ENCODE measurements at places on chromosomes 12 and 14.
A peak's percentile ranks its signal among the peaks of the same experiment; 100 is the strongest.

DNA sequence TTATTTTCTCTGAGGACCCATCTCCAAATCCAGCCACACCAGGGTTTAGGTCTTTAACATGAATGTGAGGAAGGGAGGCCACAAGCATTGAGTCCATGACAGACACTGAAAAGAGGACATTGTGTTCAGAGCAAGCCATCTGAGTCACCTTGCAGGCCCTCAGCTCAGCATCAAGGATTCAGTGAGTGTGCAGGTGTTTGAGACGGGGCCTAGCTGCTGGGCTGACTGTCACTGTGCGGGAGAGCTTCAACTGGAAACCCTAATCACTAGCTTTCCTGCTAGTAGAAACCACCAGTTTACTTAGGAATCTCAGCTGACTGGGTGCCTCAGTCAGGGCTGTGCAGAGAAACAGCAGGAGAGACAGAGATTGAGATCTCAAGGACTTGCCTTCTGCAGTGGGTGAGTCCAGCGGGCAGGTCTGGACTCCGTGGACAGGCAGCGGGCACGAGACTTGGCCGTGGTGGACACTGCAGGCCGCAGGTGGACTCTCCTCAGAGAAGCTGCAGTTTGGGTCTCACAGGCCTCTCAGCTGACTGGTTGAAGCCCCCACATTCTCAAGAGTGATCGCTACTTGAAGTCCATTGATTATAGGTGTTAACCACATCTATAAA, 86.1 kb upstream of the DYNC1H1 start:
- no peaks in the 10 kb centered on the region for H3K36me3 ChIP-seq
- peaks cover 13% of the 10 kb centered on the region for H3K4me1 ChIP-seq
- peaks cover 5% of the 10 kb centered on the region for H3K27me3 ChIP-seq
- no peak for DNase-seq
- H3K4me3 ChIP-seq: no peak overlapping the region
- no peak overlapping the region for H3K27ac ChIP-seq

DNA sequence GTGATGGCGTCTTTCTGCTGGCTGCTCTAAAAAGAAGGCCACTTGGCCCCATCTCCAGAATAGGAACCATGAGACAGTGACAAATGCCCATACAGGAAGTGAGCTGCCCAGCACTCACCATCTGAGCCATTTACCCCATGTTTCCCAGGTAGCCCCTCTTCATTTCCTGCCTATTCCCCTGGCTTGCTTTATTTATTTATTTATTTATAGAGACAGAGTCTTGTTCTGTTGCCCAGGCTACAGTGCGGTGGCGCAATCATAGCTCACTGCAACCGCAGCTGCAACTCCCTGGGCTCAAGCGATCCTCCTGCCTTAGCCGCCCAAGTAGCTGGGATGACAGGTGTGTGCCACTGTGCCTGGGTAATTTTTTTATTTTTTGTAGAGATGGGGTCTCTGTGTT, 71.2 kb downstream of the RIN3 start:
- H3K4me1 ChIP-seq: no peaks in the 10 kb centered on the region
- peaks cover 2% of the 10 kb centered on the region for H3K27me3 ChIP-seq
- no peaks in the 10 kb centered on the region for H3K36me3 ChIP-seq
- no peak overlapping the region for H3K4me3 ChIP-seq
- no peak overlapping the region for H3K27ac ChIP-seq

DNA sequence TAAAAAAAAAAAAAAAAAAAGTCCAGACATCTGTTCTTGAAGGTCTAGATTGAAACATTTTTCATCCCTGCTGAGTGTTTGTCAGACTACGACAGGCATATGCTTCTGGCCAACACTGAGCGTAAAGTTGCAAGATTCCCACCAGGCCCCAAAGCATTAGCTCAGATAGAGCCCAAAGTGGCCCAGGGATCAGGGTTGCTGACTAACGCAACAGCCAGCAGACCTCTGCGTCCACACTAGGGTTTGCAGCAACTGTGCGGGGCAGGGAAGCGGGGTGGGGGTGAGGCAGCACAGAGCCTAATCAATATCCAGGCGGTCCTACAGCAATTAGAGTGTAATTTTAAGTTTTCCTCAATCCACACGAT, 55.7 kb downstream of the SSH1 start:
- H3K4me3 ChIP-seq: peak overlapping the region; percentile 88
- H3K27me3 ChIP-seq: peaks cover 12% of the 10 kb centered on the region
- H3K27ac ChIP-seq: peak overlapping the region; percentile 96
- H3K4me1 ChIP-seq: peaks cover 60% of the 10 kb centered on the region

GRCh38 chr12:109833307-109834189, at the start of gene TRPV4:
Gene TRPV4, minus strand, starts transcription at chr12:109833398. Its CDS starts 18,602 bp downstream, at chr12:109814796.
- H3K27ac ChIP-seq: no peak within 1 kb of the TSS
- peaks cover 5% of the 10 kb centered on the region for H3K27me3 ChIP-seq
- no peaks in the 10 kb centered on the region for H3K4me1 ChIP-seq
- H3K36me3 ChIP-seq: no peaks in the 10 kb centered on the region

- H3K4me1 ChIP-seq: peaks cover 2% of the 10 kb centered on the region
- H3K36me3 ChIP-seq: peaks cover 26% of the 10 kb centered on the region
- H3K27me3 ChIP-seq: peaks cover 6% of the 10 kb centered on the region
- no peak for DNase-seq
Measured at GRCh38 chr12:128383357-128383937, 116.5 kb downstream of the TMEM132C start.

DNA sequence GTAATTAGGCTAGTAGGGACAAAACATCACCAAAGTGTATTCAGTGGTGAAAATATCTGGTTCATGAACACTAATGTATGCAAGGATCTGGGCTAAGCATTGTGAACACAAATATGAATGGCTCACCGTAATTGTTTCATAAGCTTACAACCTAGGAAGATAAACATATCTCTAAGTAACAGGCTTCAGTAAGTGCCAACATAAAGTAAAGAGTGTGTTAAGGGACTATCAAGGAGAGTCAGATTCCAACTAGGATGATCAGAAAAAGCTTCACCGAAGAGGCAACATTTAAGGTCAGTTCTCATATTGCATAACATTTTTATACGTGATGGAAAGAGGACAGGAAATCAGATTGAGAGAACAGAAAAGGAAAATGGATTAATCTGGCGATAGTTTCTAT, 29.4 kb downstream of the ABCC9 start:
- H3K36me3 ChIP-seq: no peaks in the 10 kb centered on the region
- no peak overlapping the region for H3K27ac ChIP-seq
- no peak for DNase-seq
- H3K4me3 ChIP-seq: no peak overlapping the region
- peaks cover 2% of the 10 kb centered on the region for H3K4me1 ChIP-seq

DNA sequence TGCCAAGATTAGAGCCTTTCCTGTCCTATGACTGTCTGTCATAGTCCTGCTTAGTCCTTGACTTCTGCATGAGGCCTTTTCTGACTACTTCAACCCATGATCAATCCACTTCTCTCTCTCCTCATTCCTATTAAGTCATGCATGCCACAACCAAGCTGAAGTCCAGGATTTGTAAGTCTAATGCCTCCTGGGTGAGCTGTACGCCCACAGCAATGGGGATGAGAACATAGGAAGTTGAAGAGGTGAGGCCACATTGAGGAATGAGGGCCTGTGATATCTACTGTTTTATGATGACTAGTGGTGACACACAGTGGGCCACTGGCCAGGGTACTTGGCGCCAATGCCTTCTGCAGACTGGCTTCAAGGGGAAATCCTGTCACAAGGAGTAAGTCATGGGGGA, 994.1 kb upstream of the TMEM132C start:
- H3K27me3 ChIP-seq: peaks cover 5% of the 10 kb centered on the region
- H3K36me3 ChIP-seq: peaks cover 5% of the 10 kb centered on the region
- no peak overlapping the region for H3K4me3 ChIP-seq
- no peak overlapping the region for H3K27ac ChIP-seq
- peaks cover 4% of the 10 kb centered on the region for H3K4me1 ChIP-seq
- no peak for DNase-seq

- peaks cover 4% of the 10 kb centered on the region for H3K36me3 ChIP-seq
- H3K27me3 ChIP-seq: peaks cover 11% of the 10 kb centered on the region
- no peak overlapping the region for H3K4me3 ChIP-seq
- H3K27ac ChIP-seq: no peak overlapping the region
Measured at GRCh38 chr12:2360630-2361170, 307.9 kb downstream of the CACNA1C start.
